ENCODE measurements at places on chromosomes 6 and 20. TPM values are rescaled to one million over a fixed set of nuclear protein-coding genes. Genes with fewer than 3 reads are reported as not detected.

Gene KHDC1
- 1.1 TPM for total RNA-seq

Gene CLPSL1
- total RNA-seq, result not detected

Gene BMP7
- total RNA-seq, result not detected

Gene ATP9A
- total RNA-seq, result 0.12 TPM

Gene DAAM2
- not detected for total RNA-seq

Gene ACSS1
- total RNA-seq, result 10.1 TPM

Gene RAMACL
- total RNA-seq, result 0.89 TPM

Gene CTNNBL1
- total RNA-seq, result 75.4 TPM

Gene FNDC11
- not detected for total RNA-seq

Gene PAX1
- not detected for total RNA-seq

Gene ARFGAP1
- total RNA-seq, result 89.4 TPM

Gene COL9A1
- not detected for total RNA-seq

Gene PRRT1
- total RNA-seq, result 1.1 TPM

Gene DUSP22
- 46.9 TPM for total RNA-seq

Gene MTFR2
- total RNA-seq, result 22.1 TPM

Gene UBE3D
- 4.6 TPM for total RNA-seq

Gene TGM2
- total RNA-seq, result not detected

Gene CDSN
- total RNA-seq, result not detected

Gene SLC44A4
- 0.10 TPM for total RNA-seq

Gene COL9A3
- total RNA-seq, result not detected

Gene C20orf202
- not detected for total RNA-seq

Gene BPI
- total RNA-seq, result not detected

Gene C20orf144
- 0.15 TPM for total RNA-seq

Gene PACRG
- total RNA-seq, result not detected

Gene C20orf141
- total RNA-seq, result not detected

Gene DSE
- 2.1 TPM for total RNA-seq

Measured in activated naive CD4-positive, alpha-beta T cell treated with anti-CD3 and anti-CD28 coated beads for 36 hours (primary cell).